ENCODE measurements at places on chromosomes 6 and 20.
A peak's percentile ranks its signal among the peaks of the same experiment; 100 is the strongest.

DNA sequence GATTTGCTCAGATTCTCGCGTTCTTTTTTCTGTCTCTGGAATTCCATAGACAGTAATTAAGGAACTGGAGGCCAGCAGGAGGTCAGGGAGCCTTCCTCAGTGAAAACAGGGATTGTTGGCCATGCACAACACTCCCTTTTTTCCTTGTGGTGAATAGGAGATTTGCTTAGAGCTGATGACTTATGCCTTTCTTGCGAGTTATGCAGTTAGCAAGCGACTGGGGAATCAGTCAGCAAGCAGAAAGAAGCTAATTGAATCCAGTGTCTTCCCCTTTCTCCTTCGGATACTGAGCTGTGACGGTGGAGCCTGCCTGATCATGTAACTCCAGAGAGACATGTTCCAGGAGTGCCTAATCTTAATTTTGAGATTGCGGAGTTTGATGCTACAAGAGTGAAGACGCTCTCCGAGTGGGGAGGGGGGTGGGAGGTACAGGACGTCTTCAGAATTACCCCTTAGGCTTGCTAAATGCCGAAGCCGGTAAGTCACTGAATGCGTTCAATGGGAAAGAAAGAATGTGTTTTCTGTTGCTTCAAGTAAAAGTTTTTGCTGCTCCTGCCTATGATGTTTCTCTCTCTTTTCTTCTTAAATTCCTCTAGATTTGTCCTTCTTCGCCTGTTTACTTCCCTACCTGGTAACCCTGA, 165.9 kb downstream of the SASH1 start:
- DNase-seq = no peak

DNA sequence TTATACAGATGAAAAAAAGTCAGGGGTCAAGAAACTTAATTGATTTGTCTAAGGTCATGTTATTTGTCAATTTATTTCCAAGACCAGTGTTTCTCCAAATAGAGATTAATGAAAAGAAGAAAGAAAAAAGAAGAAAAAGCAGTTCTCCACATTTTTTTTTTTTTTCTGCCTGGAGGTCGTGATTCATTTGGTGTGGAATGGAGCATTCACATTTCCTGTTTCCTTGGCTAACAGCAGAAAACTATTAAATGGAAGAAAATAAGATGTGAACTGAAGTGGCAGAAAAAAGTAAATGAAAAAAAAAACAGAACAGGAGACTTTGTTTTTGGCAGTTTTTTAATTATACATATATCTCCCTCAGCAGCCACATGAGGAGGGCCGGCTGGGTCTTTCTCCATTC, 470.8 kb upstream of the ZNF337 start:
- DNase-seq = no peak

DNA sequence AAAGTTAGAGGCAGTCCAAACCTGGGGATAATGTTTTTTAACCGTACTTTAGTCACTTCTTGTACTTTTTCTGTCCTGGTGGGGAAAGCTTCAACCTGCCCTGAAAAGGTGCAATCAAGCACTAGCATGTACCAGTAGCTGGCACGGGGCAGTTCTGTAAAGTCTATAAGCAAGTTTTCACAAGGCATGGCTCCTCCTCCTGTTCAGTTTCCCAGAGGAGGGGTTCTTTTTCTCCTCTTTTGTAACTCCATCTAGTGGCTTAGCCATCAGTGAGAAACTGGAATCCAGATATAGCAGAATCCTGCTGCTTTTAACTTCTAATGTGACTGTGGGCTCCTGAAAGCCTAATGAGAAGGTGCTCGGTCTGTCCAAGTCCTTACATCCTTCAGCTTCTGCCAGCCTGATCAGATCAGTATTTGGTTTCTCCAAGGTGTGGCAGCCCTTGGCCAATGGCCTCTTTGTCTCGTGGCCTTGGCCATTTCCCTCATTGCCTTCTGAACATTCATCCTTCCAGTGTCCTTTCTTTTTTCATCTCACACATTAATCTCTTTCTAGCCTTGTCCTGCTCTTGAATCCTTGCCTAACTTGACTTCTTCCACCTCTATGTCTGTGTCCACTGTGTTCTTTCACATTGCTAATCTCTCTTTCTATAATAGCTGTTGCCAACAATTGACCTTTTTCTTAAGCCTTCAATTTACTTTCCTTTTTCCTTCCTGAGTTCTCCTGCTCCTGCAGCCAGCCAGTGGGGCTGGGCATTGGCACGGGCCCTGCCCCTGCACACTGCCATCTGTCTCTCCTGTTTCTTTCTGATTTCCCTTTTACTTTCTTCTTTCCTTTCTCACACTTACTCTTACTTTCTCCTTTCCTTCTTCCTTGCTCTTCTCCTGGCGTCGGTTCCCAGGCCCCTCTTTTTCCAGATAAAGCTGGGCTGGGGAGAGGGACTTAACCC, 222.0 kb upstream of the SYNCRIP start:
- DNase-seq = no peak

GRCh38 chr20:23613676-23614075, 8.0 kb upstream of the CST9 start:
- peak; percentile 31 for DNase-seq

- no peak for DNase-seq
These were observed 120.1 kb upstream of the PTPN1 start for GRCh38 chr20:50389808-50390684.

- DNase-seq = no peak
These were observed 315.4 kb downstream of the PLCB1 start for GRCh38 chr20:8447262-8448120.

DNA sequence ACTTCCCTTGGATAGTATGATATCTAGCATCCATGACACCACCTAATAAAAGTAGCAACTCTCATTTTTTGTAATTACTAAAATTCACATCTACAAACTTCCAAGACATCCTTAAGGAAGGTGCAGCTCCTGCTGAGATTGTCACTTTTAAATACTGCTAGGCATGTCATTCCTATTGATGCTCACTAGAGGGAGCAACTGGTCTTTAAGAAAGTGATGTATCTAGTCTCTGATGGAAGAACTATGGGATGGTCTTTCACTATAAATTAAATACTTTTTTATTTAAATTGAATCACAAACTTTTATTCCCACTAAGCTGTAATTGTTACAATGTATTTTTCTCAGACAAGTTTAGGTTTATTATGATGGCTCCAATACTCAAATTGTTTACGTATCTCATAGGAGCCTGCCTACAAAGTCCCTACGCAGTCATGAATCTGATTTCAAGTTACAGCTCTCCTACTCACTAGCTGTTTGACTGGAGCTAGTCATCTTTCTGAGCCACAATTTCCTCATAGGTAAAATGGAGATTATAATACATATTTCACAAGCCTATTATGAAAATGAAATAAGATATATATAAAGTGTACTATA, 8.1 kb upstream of the TSPYL1 start:
- DNase-seq = no peak

GRCh38 chr6:36692220-36692619, 5.4 kb upstream of the RAB44 start:
- DNase-seq = no peak

DNA sequence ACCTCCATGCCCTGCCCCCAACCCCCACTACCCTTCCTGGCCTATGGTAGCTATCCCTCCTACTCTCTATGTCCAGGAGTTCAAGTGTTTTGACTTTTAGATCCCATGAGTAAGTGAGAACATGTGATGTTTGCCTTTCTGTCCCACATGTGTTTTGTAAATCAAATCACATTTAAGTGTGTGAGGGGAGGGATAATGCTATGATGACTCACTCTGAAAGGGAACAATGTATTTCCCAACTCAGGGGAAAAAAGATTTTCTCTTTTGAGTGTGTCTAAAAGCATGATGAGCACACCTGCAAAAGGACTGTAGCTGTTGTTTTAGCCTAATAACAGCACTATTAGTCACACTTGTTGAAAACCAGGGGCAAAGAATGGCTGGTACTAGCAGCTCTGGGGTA, 193.7 kb downstream of the GJA10 start:
- no peak for DNase-seq

DNA sequence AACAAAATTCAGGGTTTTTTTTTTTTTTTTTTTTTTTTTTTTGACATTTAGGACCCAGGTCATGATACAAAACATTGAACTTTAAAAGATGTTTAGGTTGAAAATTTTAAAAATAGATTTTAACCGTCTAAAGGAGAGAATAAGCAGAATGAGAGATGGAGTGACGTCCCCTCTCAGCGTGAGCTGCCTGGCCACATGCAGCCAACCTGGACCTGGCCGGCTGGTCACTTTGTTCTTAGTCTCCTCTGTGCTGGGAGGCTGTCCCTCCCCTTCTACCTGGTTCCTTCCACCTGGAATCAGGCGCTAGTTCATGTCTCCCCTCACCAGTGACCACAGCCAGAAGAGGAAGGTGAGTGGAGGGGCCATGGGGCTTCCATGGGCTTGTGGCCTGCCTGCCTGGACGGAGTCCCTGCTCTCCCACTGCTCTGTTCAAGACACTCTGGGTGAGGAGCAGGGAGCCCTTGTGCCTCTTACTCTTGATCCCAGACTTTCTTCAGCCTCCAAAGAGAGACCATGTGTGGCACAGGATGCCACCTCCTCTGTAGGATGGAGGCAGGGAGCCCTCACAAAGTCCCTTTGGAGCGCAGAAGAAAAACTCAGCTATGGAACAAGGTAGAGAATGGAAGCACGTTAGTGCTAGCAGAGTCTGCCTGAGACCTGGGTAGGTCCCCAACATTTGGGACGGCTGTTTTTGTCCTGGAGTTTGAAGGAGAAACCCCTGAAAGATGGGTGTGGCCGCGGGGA, 31.7 kb downstream of the IRF4 start:
- DNase-seq = no peak

GRCh38 chr20:37480919-37481318, 40.1 kb upstream of the NNAT start:
- no peak for DNase-seq

GRCh38 chr6:17758119-17758518, 51.4 kb upstream of the NUP153 start:
- no peak for DNase-seq

DNA sequence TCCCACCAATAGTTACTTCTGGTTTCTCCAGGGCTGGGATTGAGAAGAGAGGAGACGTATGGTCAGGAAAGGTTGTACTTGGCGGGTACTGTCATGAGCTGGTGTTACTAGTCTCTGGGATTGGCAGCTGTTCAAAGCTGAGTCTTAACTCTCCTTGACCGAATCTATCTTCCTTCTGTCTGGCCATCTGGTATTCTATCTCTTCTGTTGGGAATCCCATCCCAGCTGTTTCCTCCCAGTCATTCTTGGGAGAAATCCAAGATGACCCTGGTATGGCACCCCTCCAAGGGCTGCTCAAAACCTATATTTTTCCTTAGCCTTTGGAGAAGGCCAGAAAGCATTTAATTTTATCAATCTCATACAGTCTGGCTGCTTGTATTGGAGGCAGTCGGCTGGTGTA, 287.0 kb upstream of the CHD6 start:
- no peak for DNase-seq

DNA sequence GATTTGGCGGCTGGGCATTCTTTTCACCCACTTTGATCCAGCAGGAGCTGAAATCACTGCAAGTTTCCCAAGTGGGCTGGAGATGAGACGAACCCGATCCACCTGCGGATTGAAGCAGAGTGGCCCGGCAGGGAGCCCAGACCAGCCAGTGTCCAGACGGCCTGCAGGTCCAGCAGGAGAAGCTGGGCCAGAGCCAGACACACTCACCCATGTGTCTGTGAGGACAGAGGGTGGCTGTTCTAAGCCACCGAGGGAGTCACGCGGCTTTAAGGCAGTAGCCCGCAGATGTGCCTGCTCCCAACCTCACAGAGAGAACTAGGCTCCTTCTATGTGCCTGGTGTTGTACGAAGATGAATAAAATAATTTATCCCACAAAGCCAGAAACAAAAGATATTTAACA, 200.7 kb downstream of the WDR27 start:
- peak; percentile 43 for DNase-seq

DNA sequence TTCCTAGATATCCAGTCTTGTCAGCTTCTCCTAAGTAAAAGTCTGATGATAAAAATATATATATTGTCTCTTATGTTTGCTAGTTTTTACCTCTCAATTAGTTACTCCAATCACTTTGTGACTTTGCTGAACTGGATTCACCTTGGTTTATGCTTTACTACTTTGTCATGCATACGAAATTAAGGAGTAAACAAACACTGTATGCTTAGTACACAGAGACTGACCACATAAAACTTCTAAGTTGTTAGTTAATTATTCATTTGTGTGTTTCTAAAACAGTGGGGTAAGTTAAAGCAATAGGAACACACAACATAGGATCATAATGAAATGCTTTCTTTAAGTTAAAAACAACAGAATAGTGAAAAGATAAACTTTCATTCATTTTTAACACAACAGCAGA, 877.3 kb upstream of the MAP3K7 start:
- DNase-seq = no peak

GRCh38 chr6:32149932-32150870, 1.5 kb downstream of the PRRT1 start:
- no peak for DNase-seq

DNA sequence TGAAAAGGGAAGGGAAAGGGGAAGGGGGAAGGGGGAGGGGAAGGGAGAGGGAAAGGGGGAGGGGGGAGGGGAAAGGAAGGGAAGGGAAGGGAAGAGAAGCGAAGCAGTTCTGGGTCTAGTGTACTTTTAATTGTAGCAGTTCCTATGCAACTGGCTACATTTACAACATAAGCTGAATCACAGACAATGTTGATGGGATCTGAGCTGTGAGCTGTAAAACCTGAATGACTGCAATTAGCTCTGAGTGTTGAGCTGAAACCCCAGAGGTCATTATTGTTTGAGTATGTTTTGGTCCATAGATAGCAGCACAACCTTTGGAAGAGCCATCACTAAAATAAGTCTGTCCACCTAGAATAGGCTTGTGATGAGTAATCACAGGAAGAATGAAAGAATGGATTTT, 7.2 kb upstream of the ABHD12 start:
- DNase-seq = no peak

GRCh38 chr6:123925350-123925749, 121.7 kb downstream of the NKAIN2 start:
- DNase-seq = no peak

DNA sequence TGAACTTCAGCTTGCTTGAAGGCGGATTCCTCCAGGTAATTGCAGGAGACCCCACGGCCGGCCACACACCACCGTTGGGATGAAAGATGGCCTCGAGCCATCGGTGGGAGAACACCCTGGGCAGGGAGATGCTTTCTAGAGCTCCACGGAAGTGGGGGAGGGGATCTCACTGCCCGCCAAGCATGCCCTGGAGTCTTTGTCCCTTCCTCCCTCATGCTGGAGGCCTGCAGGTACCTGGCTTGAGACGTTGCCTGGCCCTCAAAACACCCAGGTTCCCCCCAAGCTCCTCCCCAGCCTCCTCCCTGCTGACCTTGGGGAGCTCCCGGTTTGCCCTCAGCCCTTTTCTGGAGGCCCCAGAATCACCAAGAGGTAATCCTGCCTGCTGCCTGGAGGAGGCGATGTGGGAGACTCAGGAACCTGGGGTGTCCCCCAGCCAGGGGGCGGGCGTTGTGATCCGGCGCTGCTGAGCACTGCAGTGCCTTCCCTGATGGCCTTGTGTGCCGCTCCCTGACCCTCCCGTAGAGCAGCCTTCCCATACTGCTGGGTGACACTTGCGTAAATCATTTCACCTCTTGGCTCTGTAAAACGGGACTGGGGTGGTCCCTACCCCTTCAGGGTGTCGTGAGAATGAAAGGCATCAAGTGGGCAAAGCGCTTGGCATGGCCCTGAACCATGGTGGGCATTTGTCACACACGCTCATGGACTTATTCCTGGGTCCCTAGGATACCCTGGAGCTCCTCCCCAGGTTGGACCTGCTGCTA, 91.4 kb downstream of the CEBPB start:
- no peak for DNase-seq
